MCF 10A (cell line): ENCODE measurements at places on chromosomes 2 and 18.

GRCh38 chr2:173357346-173357745 lies 2.7 kb downstream of the CDCA7 start:
- DNase-seq = no peak

DNA sequence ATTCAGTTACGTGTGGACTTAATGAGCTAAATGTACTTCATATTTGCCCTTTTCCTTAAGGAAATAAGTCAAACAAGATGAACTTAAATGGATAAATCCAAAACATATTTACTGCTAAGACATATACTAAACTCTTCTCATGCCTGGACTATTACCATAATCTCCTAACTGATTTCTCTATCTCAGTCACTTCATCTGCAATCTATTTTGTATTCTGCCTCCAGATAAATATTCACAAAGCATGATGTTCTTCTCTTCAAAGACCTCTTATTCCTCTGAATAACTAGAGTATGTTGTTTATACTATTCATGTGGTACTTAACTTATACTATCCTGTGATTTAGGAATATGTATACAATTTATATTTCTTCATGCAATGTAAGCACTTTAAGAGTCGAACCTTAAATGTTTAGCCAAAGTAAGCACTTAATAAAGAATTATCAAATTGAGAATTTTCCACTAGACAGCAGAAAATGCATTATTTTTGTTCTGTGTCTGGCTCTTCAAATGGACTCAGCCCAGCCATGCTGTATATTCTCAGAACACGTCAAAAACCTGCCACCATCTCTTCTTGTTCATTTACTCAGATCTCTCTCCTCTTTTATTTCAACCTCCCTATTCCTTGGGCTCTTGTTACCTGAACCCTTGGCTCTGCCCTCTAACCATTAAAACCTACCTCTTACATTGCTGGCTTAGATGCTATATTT lies 79.9 kb upstream of the ARHGAP28 start:
- no peak for DNase-seq

DNA sequence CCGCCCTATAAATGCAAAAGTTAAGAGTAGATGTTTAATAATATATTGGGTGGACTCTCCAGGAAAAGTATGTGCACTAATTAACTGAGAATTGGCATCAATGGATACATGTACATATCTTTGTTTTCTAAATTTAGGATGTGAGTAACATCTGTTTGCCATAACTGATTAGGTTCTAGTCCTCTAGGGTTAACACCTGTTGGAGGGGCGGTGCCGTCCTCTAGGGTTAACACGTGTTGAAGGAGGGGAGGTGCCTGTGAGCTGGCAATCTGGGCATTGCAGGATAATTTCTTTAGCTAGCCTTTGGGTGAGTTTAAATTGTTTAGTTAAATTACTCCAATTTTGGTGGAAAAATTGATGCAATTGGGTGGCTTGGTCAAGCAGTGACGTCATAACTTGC lies 30.9 kb downstream of the HTR2B start:
- DNase-seq = no peak

DNA sequence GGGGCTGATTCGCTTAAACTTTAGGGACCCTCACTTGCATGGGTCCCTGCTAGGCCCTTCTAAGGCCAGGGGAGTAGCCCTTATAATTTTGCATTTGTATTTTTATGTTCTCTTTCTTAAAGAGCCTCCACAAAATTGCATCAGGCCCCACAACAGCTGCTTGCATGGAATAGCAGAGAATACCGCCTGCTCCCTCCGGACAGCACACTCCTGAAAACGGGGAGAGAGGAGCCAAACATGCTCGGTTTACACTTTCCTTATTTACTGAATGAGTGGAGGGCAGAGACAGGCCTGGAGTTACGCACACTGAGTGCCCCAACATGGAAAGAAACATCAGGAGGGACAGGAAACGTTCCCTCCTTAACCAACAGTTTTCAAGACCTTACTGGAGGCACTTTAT lies 132.2 kb downstream of the ANTXR1 start:
- no peak for DNase-seq

- peak; percentile 70 for DNase-seq
Observed at GRCh38 chr18:71485611-71486010, 1058.5 kb downstream of the CBLN2 start.

GRCh38 chr2:150156876-150157275 lies 330.6 kb downstream of the RND3 start:
- no peak for DNase-seq

DNA sequence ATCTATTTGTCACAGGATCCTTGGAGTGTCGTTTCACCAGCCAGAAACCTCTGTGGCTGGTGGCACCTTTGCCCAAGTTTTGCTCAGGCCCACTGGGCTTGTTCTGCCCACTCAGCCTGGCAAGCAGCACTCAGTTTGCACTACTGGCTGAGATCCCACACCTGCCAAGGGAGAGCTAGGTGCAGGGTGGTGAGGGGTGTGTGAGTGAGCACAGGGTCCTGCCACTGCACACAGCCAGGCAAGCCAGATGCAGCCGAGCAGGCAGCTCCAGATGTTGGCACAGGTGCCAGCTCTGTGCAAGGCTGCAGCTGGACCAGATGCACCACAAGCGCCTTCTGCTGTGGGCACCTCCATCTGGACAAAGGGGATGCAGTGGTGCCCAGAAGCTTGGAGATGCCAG lies 281.7 kb upstream of the UBE2E3 start:
- DNase-seq = no peak

DNA sequence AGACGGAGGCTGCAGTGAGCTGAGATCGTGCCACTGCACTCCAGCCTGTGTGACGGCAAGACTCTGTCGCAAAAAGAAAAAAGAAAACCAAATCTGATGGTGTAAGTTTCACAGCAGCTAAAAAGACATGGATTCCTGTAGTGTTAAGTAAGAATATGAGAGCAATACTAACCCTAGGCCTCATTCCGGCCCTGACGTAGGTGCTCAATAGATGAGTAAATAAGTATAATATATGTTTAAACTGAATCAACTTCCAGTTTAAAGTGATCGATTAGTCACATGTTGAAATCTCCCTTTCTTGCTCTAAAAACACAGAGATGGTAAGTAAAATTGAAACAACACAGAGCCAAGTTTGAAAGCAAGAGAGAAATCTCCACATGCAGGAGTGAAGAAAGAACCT lies 8.0 kb downstream of the ME2 start:
- DNase-seq = no peak

GRCh38 chr2:207854484-207855440 lies 85.1 kb upstream of the FZD5 start:
- DNase-seq = no peak

DNA sequence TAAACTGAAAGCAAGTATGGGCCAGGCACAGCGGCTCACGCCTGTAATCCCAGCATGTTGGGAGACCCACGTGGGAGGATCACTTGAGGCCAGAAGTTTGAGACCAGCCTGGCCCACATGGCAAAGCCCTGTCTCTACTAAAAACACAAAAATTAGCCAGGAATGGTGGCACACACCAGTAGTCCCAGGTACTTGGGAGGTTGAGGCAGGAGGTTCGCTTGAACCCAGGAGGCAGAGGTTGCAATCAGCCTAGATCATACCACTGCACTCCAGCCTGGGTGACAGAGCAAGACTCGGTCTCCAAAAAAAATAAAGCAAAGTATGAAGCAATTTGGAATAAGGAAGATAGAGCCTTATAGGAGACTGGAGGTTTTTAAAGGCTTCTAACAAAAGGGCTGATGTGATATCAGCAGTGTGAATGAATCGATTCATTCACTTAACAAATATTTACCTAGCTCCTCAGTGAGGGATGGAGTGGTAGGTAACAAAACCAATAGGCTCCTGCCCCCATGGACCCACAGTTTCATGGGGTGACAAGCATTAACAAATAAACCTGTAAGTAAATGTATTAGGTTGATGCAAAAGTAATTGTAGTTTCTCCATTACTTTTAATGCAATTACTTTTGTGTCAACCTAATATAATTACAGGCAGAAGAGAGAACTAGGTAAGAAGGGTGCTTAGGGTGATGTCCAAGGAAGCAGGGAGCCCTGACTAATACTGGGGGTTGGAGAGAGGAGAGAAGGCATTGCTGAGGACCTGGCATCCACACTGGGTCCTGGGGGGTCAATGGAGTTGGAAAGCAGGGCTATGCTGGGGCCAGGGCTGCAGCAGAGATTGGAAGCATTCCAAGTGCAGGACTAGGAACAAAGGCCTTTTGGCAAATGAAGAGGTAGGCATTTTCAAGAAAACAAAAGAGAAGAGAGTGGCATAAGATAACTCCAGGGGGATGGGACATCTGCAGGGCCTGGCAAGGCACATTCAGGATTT lies 195.4 kb upstream of the ARL4C start:
- no peak for DNase-seq

DNA sequence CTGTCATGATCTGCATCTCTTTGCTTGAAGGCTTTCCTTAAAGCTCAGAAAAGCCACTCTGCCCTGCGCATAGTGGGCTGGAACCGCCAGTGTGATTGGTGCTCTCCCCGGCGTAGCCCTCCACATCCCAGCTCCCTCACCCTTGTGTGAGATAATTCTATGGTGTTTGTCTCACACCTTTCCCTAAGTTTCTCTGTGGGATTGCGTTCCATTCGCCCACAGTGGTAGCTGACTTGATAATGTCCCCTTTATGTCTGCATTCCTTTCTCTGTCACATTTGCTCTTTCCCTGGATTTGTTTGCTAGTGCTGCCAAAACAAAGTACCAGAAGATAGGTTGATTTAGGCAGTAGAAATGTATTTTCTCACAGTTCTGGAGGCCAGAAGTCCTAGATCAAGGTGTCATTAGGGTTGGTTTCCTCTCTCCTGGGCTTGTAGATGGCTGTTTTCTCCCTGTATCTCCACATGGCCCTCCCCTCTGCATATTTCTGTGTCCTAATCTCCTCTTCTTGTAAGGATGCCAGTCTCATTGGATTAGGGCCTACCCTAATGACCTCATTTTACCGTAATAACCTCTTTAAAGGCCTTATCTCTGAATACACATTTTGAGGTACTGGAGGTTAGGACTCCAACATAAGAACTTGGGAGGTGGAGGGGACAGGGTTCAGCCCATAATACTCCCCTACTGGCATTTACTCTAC lies 7.4 kb upstream of the TMEM87B start:
- DNase-seq = no peak

DNA sequence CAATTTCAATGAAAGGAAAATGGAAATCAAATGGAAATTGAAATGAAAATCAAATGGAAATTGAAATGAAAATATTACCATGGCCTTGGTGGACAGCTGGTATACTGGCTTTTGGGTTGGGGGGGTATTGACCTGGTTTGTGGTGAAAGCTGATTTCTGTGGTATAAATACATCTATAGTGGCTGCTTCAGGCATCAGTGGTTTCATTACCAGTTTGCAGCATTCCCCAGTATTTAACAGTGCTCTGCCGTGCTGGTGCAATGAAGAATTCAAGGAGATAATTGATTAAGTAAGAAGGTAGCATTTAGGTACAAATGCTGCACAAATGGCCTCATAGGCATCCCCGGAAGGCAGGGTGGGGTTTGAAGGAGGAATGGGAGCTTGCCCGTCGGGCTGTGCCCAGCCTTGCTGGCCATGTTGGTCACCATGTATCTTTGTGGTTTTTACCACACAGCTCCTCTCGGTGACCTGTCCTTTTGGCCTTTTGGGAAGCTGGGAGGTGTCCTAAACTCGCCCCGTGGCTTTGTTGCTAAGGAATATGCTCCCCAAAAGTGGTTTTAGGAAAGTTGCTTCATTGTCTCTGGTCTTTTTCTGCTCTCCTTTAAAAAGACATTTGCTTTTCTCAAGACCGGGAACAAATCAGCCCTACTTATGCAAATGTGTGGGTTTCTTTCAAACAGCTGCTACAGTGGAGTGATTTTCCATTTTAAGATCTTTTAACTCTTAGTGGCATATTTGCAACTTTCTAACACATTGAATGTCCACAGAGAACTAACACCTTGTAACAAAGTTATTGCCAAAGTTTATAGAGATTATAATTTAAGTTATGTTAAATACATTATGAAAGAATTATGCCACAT lies 28.6 kb downstream of the SNTG2 start:
- no peak for DNase-seq

GRCh38 chr18:44987371-44987770 lies 306.7 kb downstream of the SETBP1 start:
- no peak for DNase-seq

GRCh38 chr2:43754180-43754579 lies 19.7 kb upstream of the DYNC2LI1 start:
- peak; percentile 26 for DNase-seq

DNA sequence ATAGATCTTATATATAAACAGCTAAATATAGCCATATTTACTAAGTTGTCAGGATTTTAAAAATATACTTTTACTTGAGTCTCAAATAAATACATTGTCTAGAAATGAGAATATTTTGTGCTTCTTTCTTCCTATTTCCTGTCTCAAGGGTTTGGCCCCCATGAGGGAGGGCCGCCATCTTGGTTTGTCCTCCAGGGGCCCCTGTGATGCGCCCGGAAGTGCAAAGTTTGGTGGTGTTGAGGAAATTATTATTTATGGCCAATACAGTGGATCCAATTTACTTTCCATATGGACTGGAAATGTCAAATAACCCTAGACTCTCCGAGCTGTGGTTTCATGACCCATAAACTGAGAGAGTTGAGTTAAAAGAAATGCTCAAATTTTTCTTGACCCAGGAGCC lies 104.7 kb upstream of the OTOS start:
- DNase-seq = no peak

- DNase-seq = peak; percentile 17
Observed at GRCh38 chr18:77039196-77040130, 93.1 kb downstream of the MBP start.

GRCh38 chr2:188675391-188676009 lies 298.7 kb upstream of the COL3A1 start:
- DNase-seq = no peak

GRCh38 chr2:212845941-212846340 lies 305.5 kb downstream of the IKZF2 start:
- peak; percentile 31 for DNase-seq

DNA sequence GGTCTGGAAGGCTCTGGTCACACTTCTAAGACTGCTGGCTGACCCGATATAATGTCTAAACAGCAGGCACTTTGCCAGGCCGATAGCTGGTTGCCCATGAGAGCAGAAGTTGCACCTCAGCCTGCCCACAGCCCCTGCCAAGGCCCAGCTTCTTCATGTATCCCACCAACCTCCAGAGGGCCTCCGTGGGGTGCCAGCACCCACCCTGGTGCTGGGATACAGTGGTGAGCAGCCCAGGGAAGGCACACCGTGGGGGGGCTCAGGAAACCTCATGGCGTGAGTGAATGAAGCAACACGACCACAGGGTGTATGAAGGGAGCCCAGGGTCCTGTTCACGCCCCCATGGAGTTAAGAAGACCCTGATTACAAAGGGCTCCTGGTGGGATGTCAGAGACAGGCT lies 16.2 kb upstream of the GLI2 start:
- DNase-seq = no peak

GRCh38 chr18:4108016-4108415 lies 347.1 kb downstream of the DLGAP1 start:
- DNase-seq = no peak

- DNase-seq = no peak
Observed at GRCh38 chr2:203886661-203887151, 19.1 kb downstream of the CTLA4 start.
